ENCODE measurements at places on chromosomes 7 and 10.

GRCh38 chr7:30249316-30249715 is 35.1 kb upstream of the ZNRF2 start:
- DNase-seq, result no peak

GRCh38 chr7:47950714-47951113 is 2.4 kb upstream of the PKD1L1 start:
- DNase-seq, result no peak

DNA sequence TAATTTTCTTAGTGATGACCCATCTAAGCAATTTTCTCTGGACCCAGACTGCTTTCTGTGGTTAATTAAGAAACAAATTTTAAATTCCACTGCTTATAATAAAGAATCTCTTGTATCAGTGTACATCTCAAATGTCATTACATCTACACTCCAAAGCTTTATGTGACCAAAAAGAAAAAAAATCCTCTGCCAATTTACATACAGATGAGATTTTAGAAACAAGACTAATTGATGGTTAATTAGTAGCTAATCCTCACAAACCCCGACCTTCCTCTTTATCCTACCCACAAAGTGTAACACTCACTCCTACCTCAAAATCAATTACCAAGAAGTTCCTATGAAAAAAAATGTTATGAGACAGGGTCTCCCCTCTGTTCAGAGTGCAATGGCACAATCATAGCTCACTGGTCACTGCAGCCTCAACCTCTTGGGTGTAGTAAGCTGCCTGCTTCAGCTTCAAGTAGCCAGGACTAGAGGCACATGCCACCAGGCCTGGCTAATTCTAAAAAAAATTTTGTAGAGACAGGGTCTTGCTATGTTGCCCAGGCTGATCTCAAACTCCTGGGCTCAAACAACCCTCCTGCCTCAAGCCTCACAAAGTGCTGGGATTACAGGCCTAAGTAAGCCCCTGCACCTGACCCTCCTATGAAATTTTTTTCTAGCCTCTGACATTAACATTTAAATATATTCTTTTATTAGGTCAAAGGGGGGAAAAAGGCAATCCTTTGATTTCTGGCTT is 14.8 kb downstream of the KIF5B start:
- no peak for DNase-seq

DNA sequence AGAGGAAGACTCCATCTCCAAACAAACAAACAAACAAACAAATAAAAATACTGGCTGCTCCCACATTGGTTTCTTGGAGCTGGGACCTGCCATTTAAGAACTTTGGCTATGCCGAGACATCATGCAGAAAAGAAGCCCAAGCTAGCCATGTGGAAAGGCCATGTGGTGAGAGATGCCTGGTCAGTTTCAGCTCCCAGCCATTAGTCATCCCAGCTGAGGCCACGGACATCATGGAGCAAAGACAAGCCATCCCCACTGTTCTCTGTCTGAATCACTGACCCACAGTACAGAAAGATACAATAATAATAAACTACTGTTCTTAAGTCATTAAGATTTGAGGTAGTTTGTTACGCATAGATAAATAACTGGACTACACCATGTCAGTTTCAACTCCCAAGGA is 70.0 kb upstream of the PCBD1 start:
- DNase-seq, result no peak

DNA sequence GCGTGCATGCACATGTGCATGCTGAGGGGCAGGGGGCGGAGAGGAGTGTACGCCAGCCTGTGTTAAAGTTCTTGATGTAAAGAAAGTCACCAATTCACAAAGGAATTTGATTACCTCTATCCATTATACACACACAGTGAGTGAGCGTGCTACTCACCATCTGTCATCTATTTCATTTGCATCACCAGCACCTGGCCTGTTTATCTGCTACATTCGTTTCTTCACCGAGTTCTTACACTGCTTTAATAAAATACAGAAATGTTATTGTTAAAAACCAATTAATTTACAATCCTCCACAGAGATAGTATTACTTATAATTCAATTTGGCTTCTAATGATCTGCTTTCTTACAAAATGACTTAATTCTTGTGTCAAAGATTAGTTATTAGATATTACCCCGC is 32.6 kb downstream of the NEUROD6 start:
- no peak for DNase-seq

DNA sequence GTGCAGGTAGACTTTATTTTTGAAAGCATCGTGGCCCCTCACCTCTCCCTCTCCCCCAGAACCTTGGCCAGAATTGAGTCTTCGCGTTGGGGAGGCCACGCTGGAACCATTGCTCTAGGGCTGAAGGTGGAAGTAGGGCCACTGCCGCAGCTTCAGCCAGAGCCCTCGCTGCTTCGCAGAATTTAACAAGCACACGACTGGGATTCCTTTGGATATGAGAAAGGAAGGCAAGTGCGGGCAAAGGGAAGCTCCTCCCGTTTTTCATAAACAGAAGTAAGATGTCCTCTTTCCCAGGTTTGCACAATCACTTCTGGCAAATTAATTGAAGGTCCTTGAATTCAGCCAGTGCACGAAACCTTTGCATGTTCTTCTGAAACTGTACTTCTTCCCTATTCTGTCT is 168.1 kb downstream of the CCDC3 start:
- DNase-seq, result no peak

DNA sequence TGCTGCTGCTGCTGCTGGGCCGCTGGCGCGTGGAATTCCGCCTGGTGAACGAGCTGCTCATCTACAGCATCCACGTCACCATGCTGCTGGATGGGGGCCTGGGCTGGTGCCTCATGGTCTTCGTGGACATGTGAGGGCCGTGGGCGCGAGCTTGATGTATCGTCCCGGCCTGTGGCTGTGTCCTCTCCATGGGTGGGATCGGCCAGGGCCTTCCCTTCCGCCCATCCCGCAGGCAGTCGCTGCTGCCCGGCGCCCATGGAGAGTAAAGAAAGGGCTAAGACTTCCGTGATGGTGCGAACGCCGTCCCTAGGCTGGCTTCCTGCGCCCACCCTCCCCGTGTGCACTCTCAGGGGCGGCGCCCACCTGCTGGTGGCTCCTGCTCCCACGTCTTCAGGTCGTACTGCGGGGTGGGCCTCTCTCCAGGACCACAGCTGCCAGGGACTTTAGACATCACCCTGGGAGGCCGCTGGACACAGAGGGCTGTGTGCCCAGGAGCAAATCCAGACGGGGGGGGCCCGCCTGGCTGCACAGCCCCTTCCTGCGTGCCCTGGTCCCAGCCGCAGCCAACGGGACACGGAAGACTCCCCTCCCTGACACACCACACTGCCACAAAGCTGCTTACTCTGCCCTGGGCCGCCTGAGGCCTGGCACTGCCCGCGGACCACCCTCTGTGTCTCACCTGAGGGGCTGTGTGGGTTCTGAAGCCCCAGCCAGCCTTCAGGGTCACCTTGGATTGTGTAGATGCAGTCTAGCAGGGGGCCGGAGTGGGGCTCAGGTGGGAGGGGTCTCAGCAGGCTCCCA is 167.5 kb downstream of the SEPTIN7 start:
- no peak for DNase-seq

DNA sequence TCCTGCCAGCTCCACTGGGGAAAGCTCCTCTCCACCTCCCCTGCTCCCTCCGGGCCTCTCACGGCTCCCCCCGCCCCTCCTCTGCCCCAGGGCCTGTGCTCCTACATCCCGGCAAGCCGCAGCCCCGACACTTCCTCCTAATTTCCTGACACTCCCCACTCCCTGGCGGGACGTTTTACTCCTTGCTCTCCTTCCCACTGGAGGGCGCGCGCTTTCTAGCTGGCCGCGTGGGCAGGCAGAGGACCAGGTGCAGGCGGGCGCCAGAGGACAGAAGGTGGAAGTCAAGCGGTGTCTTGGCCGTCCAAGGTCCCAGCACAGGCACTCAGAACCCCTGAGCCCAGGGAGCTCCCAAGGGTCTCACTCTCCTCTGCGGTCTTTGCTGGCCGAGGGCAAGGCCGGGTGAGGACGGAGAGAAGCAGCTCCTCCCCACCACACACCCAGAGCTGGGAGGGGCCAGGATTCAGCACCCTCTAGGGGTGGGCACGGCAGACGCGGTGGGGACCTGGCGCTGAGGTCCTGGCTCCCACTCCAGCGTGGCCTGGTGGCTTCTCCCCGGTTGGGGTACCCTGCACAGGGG is 19.1 kb downstream of the ADAM8 start:
- DNase-seq, result peak; percentile 63

DNA sequence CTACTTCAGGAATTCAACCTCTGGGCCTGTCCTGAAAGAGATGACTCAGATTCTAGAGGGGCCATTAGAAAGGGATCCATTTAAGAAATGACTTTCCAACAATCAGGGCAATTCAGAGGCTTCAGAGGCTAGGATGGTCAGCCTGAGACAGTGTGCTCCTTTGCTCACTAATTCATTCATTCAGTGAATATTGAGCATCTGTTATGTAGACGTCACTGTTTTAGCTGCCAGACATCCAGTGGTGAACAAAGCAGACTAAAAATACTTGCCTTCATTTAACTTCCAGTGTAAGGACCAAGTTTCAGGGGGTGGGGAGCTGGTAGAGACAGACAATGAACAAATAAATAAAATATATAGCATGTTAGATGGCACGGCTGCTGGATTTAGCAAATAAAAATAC is 1.6 kb downstream of the KIAA1217 start:
- no peak for DNase-seq

DNA sequence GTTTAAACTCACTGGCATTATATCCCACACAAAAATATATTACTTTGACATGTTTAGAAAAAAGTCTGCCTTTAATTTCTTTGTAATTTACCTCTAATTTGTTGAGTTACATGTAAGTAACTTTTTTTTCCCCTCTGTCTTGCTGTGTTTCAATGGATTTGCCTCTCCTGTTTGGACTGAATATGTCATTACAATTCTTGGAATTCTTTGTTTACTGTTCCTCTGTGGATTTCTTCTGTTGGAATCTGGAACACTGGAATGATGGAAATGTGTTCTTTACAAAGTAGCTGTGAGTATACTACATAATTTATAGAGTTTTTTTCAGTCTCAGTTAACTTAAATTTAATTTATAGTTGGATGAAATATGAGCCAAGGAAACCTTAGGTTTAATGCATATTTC is 30.4 kb downstream of the SEPTIN7 start:
- no peak for DNase-seq

- no peak for DNase-seq
Observed at GRCh38 chr7:102261451-102261850, 25.2 kb upstream of the SH2B2 start.

DNA sequence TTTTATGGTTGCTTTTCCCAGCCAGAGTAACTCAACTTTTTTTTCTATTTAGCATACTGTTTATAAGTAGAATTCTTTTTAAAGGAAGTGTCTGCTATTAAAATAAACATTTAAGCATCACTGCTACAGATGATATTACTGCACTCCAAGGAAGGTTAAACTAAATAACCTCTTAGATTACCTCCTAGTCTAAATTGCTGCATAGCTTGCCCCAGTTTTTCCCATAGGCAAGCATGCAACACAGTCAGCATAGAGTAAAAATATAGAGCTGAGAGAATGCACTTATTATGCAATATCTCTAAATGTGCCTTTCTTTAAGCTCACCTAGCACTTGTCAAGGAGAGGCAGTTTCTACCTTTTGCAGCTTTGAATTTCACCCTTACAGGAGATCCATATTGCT is 1392.4 kb upstream of the CELF2 start:
- no peak for DNase-seq

- no peak for DNase-seq
Observed at GRCh38 chr10:94546901-94547185, 1.3 kb downstream of the HELLS start.

DNA sequence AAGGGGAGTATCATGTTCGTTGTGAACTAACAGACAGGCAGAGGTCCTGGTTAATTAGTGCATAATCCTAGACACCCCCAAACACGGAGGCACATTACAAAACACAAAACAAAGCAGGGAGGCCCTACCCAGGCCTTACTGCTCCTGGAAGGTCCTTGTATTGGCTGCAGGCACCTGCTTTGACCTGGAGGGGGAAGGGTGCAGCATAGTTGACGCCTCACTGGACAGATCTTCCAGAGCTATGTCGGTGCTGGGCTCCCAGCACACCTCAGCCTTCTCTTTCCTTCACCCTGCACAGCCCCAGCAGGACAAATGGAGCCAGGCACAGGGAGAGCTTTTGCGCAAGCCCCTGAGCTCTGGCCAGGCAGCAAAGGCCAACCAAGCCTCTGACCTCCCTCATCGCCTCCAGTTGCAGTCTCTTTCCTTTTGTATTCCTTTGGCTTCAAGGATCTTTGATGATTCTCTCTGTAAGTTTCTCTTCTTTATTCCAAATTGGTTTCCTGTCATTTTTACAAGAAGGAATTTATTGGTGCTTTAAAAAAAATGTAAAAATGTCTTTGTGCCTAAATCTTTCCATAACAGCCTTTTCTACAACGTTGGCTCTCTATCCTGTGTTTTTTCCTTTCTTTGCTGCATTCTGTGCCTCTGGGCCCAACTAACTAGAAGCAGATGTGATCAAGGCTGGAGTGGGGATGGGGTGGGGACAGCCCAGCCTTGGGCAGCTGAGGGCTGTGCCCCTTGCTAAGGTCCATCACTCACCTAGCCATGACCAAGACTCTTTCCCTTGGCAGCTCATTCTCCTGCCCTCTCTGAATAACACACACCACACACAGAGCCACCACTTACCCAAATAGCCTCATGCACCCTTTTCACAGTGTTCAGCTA is 317.1 kb upstream of the NPVF start:
- DNase-seq, result no peak

DNA sequence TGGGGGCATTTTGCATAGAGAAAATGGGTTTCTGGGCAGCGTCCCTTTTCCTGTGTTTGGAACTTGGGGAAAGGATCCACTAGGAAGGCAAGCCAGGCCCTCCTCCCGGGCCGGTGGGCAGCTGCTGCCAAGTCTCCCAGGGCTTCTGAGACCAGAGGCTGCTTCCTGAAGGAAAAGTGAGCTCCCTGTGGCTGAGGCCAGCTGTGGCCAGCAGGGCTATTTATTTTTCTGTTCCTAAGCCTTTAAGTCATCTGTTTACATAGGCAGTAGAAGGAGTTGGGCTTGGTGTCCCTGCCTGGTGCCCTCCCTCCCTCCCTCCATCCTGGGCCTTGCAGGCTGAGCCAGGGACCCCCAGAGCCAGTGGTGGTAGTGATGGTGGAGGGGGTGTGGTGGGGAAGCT is 70.5 kb upstream of the COL13A1 start:
- no peak for DNase-seq

- DNase-seq, result no peak
Observed at GRCh38 chr10:3131098-3131497, 41.5 kb downstream of the PITRM1 start.

- DNase-seq, result no peak
Observed at GRCh38 chr7:148230296-148230695, 360.3 kb upstream of the C7orf33 start.

GRCh38 chr7:125468855-125469174 is 539.2 kb upstream of the POT1 start:
- DNase-seq, result no peak

DNA sequence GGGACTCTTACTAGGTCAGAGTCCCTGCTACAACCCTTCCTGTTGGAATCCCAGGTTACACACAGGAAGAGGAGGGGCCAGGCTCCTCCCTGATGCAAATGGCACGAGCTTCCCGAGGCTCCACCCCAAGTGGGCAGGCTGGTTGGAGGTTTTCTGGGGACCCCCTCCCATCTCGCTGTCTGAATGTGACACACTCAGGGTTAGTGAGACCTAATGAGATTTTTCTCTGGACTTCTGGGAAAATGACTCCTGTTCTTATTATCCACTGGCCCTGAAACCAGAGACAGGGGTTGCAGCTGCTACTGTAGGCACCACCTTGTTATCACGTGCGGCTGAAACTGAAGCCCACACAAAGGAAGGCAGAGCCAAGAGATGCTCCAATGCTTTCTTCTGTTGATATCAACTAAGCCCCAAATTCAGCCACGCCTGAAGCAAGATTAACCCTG is 103.3 kb downstream of the FAM107B start:
- no peak for DNase-seq

Measured in bone marrow (tissue), 2 donors.